ENCODE measurements at places on chromosomes 6 and 20.

DNA sequence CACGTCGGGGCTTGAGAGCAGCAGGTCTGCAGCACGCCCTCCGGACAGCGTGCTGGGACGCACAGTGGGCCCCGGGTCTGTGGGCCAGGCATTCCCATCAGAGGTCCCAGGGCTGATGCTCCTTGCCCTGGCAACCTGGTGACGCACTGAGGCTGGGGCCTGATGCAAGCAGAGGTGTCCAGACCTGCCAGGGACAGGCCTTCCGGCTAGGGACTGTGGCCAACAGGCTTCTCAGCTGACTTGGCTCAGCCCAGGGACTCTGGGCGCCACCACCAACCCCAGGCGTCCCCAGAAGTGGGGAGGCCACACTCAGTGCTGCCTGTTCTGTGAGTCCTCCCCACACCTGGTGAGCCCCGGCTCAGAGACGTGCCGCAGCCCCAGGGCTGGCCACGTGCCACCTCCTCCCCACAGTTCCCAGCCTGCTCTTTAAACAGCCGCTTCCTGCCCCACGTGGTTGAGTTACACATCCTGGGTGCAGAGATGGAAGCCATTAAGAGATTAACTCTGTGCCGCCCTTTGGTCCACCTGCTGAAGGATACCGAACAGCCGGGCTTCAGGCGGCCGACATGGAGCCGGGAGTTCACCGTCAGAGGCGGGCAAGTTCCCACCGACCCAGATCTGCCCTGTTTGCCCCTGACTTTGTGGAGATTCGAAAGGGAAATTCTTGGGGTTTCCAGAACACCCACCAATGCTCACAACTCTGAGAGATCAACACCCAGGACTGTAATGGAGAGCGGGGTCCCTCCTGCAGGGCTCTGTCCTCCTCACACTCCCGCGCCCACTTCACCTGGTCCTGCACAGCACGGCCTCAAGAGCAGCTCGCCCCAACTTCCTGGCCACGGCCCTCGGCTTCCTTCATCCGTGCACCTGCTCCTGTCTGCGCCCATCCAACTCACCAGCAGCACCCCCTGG is 37.6 kb upstream of the ZBP1 start:
- no peak for DNase-seq

- no peak for DNase-seq
Measured at GRCh38 chr6:20933057-20933788, 399.0 kb downstream of the CDKAL1 start.

GRCh38 chr6:99520855-99521632 is 5.8 kb upstream of the USP45 start:
- DNase-seq, result peak; percentile 61

GRCh38 chr6:106411643-106412200 is 51.2 kb downstream of the CRYBG1 start:
- DNase-seq, result no peak

- DNase-seq, result no peak
Measured at GRCh38 chr6:44771647-44772415, 384.3 kb downstream of the CDC5L start.

DNA sequence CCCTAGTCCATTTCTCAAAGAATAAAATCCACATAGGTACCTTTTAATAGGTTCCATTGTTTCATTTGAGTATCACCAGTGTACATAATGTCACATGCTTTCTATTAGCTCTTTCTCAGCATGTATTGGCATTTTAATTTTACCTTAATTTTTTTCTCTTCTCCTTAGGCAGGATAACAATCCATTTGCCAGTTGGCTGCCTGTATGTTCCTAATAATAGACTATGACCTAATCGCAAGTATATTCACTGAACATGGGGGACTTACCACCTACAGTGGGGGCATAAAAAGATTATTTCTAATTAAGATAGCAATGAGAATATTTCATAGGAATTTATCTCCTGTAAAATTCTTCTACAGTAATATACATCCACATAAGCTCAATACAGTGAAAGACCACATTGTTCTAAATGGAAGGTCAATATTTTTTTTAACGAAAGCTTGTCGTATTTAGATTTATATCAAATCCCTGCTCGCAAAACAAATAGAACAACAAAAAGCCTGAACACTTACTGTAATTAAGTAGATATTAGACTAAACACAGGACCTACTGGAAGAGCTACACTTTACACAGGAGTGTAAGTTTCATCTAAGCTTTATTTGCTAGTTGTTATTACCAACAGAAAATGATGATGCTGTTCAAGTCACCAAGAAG is 76.4 kb downstream of the OGFRL1 start:
- no peak for DNase-seq

Data from NCI-H187 (cell line).